CD4-positive, alpha-beta T cell treated with Interleukin-12 subunit alpha and Interleukin-12 subunit beta, for 1 hour (primary cell): ENCODE measurements at places on chromosomes 6 and 20.

DNA sequence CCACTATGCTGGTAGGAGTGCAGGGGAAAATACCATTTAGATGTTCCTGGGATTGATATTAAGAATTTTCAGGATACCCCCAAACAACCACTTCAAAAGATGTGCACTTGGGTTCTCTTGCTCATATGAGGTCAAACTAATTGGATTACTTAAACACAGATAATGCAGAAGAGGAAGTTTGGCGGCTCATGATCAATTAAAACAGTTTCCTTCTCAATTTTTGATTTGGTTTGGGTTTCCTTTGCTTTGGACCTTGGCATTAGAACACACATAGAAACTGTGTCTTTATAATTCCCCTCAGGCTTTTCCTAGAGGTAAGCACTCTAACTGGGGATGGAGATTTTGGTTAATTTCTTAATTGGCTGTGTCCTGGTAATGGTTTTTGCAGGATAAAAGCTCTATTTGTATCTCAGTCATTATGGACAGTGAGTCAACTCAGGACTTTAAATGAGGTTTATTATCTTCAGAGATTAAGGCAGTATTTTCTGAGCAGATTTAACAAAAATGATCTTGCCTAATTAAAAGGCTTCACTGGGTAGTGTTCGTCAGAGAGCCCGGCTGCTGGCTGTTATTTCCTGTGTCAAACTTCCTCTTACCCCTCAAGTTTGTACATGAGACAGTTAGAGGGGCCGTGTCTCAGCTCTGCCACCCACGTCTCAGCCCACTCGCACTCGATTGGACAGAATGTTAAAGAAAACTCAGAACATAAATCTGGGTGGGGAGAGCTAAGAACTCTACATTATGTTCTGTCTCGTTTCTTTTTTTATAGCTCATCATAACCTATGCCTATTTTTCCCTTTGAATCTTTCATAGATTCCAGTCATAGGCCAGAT lies 50.3 kb upstream of the PREP start:
- peak; percentile 72 for DNase-seq

GRCh38 chr20:59636766-59637370 lies 32.5 kb downstream of the PHACTR3 start:
- DNase-seq: no peak

DNA sequence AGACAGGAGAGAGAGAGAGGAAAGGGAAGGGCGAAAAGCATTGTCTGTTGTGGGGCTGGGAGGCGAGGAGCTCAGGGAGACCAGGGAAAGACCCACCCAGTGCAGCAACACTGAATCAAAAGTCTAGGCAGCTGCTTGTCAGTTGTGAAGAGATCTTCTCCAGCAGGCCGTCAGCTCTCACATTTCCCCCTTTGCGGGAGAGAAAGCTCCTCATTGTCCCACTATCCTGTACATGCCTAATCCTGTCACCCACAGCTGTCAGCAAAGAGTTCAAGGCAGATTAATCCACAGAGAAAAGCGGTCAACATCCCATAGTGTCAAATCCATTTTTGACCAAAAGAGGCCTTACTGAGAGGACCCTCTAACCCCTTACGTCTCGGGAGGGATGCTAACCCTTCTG lies 27.3 kb downstream of the RNF182 start:
- no peak for DNase-seq

- no peak for DNase-seq
Measured at GRCh38 chr6:13677878-13678254, 33.8 kb downstream of the RANBP9 start.

DNA sequence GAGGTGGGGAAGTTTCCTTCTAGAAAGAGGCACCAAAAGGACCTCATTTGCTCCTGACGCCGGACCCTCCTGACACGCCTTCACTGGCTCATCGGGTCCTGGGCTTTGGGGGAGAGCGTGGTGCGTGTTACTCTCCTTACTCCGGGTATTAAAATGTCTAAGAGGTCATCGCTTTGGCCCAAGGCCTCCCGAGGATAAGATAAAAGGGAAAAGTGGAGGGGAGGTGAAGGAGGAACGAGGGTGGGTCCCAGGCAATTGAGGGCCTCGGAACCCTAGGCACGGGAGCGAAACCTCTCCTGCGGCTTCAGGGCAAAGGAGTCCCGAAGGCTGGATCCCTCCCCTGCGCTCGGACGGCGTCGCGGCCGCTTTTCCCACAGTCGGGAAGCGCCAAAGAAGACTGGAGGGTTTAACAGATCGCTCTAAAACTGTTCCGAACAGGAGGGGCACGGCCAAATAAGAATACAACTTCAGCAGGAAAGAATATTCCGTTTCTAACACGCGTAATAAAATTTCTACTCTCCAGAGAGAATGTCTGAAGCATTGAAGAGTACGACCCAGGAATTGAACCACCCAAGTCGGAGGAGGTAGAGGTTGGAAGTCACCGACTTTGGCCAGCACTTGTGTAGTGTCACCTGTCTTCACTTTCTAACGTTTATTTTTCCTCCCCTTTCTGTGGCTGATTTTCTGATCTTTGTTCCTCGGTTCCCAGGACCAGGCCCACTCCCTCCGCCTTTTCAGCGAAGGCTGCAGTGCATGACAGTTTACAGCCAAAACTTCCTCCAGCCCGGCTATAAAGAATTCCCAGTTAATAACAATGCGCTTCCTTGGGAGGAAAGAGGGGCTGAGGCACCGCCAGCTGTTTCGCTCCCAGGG lies 2.1 kb upstream of the TBXT start:
- no peak for DNase-seq

DNA sequence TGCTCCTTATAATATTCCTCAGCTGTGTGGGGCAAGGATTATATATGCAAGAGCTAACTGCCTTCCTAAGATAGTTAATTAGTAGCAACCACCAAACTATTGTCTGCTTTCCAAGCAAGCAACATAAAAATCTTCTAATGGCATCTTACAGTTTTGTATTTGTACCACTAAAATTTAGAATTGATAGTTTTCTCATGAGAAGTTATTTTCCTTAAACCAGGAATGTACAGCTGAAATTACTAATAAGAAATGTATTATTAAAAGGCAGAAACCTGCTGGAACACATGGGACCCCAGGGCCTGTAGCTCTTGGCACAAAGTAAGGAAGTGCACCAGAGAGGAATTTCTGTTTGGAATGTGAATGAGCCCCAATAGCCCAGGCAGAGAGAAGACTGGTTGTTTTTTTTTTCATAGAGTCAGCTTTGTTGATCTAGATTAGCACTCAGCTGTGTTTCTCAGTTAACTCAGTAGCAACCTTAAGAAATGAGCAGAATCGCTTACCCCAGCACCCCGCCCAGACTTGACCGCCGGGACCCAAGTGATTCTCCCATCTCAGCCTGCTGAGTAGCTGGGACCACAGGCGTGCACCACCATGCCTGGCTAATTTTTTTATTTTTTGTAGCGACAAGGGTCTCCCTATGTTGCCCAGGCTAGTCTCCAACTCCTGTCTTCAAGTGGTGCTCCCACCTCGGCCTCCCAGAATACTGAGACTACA lies 2.6 kb downstream of the MGME1 start:
- DNase-seq: no peak

DNA sequence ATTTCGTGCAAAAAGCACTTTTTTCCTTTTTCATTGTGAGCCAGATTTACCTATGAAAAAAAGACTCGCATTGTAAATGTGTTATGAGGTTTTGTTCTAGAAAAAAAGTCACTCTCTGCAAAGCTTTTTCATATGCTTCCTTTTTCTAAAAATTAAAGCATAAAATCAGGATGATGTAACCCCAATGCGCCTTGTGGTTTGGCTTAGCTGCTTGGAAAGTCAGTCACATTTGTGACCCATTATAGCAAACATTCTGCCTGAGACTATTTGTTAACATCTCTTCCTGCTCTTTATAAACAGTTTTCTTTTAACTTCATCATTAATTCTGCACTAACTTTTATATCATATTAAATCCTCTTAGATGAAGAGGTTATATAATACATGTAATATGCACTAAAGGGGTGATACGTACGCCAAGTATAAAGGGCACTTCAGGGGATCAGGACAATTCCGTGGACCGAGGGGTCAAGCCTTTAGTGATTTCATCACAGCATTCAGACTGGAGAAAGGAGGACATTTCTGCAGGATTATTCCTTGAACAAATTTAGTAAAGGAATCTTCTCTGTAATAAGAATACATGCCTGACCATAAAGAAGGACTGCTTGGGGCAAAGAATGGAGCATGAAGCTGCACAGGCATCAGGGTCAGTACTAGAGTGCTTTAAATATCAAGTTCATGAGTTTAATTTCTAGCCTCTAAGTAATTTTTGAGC lies 48.1 kb upstream of the SMLR1 start:
- DNase-seq: no peak

GRCh38 chr20:717832-718231 lies 42.2 kb upstream of the SCRT2 start:
- no peak for DNase-seq

GRCh38 chr6:145752638-145753037 lies 17.3 kb upstream of the EPM2A start:
- no peak for DNase-seq

- no peak for DNase-seq
Measured at GRCh38 chr6:16670617-16671051, 90.6 kb downstream of the ATXN1 start.

GRCh38 chr6:24497254-24497970 lies 2.6 kb downstream of the ALDH5A1 start:
- DNase-seq: peak; percentile 4

DNA sequence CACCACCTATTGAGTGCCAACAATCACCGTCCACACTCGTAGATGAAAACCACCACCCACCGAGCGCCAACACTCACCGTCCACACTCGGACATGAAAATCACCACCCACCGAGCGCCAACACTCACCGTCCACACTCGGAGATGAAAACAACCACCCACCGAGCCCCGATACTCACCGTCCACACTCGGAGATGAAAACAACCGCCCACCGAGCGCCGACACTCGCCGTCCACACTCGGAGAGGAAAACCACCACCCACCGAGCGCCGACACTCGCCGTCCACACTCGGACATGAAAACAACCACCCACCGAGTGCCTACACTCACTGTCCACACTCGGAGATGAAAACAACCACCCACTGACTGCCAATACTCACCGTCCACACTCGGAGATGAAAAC lies 129.3 kb downstream of the IRF4 start:
- no peak for DNase-seq

GRCh38 chr6:166418691-166419143 lies 36.0 kb upstream of the MPC1 start:
- no peak for DNase-seq

GRCh38 chr20:49976542-49976941 lies 6.2 kb upstream of the SNAI1 start:
- no peak for DNase-seq

DNA sequence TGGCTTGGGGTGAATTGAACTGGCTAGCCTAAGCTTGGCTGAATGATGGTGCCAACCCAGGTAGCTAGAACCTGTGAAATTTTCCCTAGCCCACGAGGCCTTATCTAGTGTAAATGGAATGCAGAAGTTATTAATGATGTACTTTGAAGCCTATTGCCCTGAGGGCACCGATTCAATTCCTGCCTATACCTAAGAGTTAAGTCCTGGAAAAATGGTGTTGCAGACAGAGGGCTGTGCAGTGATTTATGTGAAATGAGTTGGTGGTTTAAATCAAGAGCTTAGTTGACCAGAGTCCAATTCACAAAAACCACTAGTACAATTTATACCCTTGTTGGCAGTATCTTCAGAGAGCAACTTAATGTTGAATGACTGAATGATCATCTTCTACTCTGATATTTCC lies 373.8 kb upstream of the JAG1 start:
- DNase-seq: no peak

DNA sequence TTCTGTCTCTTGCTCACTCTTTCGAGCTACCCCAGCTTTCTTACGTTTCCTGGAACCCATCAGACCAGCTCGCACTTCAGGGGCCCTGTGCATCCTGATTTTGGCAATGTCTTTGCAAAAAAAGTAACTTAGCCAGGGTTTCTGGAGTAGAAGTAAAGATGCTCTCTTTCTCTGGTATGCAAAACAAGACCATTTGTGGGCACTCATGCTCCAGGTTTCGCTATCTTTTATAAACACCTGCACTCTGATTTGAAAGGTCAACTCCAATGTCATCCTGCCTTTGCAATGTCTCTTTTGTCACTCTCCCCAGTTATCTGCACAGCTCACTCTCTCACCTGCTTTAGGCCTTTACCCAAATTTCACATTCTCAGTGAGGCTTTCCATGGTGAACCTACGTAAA lies 869.1 kb downstream of the QKI start:
- no peak for DNase-seq

DNA sequence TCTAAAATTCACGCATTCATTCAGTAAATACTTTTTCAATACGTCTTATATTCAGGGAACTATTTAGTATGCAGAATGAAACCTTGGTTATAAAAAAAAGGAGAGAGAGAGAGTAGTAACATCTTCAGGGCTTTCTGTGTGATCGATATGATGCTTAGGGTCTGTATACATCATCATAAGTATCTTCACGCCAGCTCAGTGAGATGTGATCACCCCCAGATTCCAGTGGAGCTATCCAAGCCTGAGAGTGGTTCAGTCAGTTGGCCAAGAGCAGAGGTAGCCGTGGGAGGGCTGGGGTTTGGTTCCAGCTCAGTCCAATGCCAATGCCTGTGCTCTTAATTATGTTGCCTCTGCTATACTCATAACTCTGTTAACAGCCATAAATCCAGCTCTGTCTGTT lies 8.6 kb downstream of the CD83 start:
- no peak for DNase-seq

GRCh38 chr6:8557014-8557748 lies 121.8 kb upstream of the SLC35B3 start:
- DNase-seq: no peak

GRCh38 chr6:49557177-49557576 lies 6.7 kb downstream of the C6orf141 start:
- no peak for DNase-seq

DNA sequence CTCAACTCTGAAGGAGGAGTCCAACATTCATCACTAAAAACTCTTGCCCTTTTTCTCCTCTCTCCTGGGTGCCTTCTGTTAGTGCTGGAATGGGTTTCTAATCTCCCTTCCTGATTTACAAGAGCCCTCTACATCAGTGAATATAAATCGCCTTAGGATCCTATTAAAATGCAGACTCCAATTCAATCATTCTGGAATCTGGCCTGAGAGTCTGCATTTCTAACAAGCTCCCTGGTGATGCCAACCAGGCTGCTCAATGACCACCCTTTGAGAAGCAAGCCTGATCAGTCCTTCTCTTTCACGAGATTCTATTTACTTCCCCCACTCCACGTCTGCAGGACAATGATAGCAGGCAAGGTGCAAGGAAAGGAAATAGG lies 72.8 kb upstream of the E2F3 start:
- DNase-seq: no peak

GRCh38 chr6:166958926-166959861 lies 2.8 kb upstream of the RNASET2 start:
- DNase-seq: peak; percentile 82

- no peak for DNase-seq
Measured at GRCh38 chr20:34179637-34180360, 61.4 kb upstream of the ASIP start.

- DNase-seq: no peak
Measured at GRCh38 chr6:44020148-44020547, 107.1 kb downstream of the MRPL14 start.

- DNase-seq: no peak
Measured at GRCh38 chr6:3529232-3529631, 72.4 kb upstream of the SLC22A23 start.

DNA sequence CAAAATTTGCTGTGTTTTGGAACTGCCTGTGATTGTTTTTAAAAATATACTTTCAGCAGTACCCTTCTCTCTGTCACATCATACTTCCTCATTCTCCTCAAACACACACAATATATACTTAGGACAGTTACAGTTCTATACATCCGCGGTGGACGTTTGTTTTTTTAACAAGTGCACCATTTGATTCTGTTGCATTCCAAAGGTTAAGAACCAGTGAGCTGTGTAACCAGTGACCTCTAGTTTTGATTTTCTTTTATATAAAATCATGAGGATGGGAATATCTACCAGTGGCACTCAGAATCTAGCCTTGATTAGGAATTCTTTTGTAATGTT lies 152.8 kb downstream of the CARMIL1 start:
- DNase-seq: no peak
